ENCODE measurements at places on chromosomes 4 and X.

- peak; percentile 26 for DNase-seq
Observed at GRCh38 chr4:154349829-154350228, 141.8 kb downstream of the DCHS2 start.

- no peak for DNase-seq
Observed at GRCh38 chrX:138378876-138379275, 332.6 kb downstream of the FGF13 start.

DNA sequence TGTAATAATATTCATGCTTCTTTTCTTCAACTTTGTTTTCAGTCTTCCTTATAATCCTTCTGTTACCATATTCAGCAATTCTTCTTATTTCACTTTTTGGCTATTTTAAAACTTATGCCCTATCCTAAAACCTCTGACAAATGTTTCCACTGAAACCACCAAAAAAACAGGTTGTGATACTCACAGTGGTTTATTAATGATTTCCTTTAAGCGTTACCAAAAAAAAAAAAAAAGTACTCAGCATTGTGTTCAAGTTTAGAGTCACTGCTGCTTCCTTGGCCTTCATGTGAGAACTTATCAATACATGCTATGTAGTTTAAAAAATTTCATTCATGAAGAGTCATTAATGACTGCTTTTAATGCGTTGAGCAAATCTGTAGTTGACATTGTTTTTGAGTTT lies 35.4 kb upstream of the UGT2A3 start:
- no peak for DNase-seq

- no peak for DNase-seq
Observed at GRCh38 chr4:20086067-20086798, 165.5 kb upstream of the SLIT2 start.

- DNase-seq = no peak
Observed at GRCh38 chrX:8714164-8714563, 17.8 kb downstream of the ANOS1 start.

DNA sequence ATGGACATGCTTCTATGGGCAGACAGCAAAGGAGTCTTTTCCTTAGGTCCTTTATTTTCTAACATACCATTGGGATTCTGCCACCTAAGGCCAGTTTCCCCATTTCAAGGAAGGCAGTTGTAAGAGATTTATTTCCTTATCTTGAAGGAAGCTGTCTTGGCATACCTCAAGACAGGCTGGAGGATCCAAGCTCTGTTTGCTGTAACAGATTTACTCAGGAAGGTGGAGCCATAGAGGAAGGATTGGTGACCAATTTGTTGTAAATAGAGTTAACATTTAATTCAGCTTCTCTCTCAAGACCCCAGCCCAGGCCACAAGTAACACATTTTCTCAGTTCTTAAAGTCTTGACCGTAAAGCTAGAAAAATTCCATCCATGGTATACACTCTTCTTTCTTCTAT lies 131.6 kb upstream of the TENM3 start:
- no peak for DNase-seq

- DNase-seq = no peak
Observed at GRCh38 chr4:98267498-98267897, 6.3 kb downstream of the RAP1GDS1 start.

DNA sequence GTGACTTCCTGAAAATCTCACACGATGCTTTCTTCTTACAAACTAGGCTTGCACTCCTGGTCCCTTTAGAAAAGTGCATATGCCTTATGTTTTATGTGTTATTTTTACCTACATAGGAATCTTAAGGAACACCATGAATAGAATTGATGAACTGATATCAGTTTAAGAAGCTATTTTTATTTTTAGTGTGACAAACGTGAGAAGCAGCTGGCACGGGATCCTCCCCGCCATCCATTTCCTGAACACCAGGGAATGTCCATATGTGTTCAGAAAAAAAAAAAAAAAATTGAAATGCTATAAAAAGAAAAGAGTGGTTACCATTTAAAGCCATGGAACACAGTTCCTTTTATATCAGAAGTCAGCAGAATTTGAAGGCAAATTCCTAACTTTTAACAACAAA lies 1096.1 kb upstream of the PRKX start:
- DNase-seq = no peak

Measured in fibroblast of upper back skin (primary cell).